ENCODE measurements at places on chromosomes 5 and 9.

GRCh38 chr5:23007762-23008161 is 154.6 kb upstream of the CDH12 start:
- DNase-seq: no peak

DNA sequence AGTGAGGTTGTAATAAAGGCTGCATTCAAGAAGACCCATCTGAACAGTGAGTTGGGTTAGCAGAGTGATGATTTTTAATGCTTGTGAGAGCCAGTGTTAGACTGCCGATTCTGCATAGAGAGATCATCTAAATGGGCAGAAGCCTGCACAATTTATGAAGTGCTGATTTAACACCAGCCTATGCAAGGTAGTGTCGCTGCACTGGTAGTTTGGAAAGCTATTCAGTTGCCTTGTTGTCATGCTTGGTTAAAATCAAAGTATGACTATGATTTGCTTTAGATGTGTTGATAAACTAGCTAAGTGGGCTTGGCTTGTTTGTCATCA is 379 bp upstream of the LRRTM2 start:
- no peak for DNase-seq

GRCh38 chr5:181189962-181190710 is 14.9 kb downstream of the TRIM7 start:
- no peak for DNase-seq

DNA sequence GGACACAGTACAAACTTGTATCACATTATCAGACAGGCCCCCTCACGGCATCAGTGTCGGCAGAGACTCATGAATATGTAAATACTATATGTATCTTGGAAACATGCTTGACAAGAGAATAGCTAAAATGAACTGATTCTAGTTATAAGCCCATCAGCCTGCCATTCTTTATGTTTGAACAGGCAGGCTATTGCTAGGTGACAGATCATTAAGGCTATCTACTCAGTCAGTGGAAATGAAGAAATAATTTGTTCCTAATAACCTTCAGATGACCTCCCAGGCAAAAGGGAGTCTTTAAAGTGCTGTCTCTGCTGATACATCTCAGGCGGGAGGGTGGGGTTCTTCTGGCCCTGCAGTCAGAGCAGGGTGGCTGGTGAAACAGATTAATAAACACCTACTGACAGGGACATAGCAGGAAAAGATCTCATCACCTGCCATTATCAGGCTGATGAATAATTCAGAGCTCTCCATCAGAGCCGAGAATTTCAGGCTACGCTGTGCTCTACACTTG is 394.2 kb downstream of the RASEF start:
- no peak for DNase-seq

- no peak for DNase-seq
These were observed 147.1 kb upstream of the SLC12A2 start for GRCh38 chr5:127936439-127936972.

DNA sequence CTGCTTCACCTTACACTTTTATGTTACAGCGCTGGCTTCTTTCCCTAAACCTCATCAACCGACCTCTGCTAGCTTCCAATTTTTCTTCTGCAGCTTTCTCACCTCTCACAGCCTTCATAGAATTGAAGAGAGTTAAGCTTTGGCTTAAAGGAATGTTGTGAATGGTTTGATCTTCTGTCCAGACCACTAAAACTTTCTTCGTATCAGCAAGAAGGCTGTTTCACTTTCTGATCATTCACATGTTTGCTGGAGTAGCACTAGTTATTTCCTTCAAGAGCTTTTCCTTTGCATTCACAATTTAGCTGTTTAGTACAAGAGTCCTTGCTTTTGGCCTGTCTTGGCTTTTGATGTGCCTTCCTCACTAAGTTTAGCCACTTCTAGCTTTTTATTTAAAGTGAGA is 49.5 kb downstream of the NR3C1 start:
- DNase-seq: no peak

DNA sequence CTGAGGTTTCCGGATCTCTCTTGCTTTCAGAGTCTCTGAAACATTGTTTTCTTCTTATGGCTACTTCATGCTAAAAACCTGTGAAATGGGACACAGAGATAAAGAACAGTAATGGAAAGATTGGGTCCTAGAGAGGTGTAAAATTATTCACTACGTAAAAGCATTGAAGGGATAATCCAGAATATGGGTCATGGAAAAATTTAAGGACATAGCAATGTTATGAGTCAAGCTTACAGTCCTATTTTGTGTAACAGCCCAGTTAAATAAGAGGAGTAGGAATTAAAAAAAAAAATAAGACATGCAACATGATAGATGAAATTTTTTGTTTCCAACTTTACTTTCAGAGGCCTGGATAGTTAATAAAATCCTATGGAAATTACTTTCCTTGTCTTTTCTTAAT is 61.9 kb upstream of the ELL2 start:
- peak; percentile 50 for DNase-seq

DNA sequence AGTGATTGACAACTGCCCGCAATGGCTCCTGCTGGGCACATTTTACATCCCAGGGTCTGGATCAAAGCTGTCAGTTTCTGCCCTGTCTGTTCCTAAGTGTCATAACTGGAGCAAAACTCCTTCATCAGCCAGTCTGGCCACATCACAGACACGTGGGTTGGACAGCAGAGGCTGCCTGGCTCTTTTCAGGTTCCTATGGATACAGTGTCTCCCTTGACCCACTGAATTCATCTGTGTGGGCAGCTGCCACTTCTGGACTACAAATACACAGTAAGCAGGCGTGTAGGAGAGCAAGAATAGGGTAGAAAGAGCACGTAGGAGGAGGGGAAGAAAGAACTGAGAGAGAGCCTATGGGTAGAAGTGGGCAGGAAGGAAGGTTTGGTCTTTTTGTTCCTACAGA is 238.0 kb downstream of the ENC1 start:
- DNase-seq: no peak

GRCh38 chr5:176542135-176542595 is 5.0 kb upstream of the RNF44 start:
- DNase-seq: no peak

DNA sequence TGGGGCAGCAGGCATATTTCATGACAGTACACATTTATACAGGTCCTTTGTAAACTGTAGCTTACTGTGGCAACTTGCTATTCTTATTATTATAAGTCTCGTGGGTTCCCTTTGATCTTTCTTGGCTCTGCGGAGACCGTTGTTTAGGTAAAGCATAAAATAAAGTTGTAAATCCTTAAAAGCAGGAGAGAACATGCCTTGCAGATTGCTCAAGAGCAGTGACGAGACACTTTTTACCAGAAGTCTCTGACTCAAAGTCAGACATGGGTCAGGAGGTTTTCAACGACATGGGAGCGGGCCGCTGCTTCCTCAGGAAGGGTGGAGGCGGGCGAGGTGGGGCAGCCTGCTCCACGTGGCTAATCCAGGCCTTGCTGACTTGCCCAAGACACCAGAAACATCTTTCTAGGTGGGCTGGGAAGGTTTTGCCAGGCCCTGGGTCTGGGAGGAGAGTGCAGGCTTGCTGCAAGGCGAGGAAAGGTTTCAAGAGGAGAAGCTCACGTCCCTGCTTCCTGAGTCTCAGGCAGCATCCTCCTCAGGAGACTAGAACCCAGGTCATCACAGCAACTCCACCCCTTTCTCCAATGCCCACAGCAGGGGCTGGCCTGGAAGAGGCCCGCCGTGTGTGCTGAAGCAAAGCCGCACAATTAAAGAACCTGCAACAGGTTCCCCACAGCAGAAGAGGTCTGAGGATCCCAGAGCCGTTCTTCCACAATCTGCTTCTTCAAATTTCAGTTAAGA is 6.5 kb downstream of the TBC1D2 start:
- peak; percentile 74 for DNase-seq

DNA sequence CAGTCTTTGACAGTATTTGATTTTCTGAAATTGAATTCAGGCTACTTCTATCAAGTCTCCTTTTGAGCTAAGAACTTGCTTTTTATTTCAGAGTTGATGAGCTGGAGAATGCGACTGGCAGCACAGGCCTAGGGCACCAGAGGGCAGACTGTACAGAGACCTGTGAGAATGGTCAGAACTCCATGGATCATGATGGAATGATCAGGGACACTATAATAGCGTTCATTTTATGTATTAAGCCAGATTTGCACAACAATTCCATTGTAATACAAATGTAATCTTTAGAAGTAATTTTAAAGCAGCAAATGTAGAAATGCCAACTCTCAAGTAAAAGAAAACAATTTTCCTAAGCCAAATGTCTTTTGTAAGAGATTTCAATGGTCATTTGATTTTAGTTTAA is 902.4 kb downstream of the NR2F1-AS1 start:
- DNase-seq: no peak

DNA sequence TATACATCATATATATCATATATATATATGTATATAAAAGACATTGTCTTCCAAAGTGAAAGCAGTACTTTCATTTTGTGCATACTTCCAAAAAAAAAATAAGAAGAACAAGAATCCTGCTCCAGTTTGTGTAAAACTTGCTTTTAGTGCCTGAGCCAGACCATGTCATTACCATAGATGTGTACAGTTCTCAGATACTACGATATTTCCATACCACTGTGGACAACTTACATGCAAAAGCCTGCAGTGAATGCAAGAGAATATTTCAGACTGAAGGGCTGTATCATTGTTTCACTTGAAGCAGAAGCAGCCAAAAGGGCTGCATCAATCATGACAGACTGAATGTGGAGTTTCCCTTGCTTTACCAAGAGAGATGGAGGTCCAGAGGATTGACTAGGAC is 72.6 kb upstream of the CYLC2 start:
- no peak for DNase-seq

- DNase-seq: no peak
These were observed 228.3 kb downstream of the PDZD2 start for GRCh38 chr5:31867219-31867618.

GRCh38 chr9:3457175-3457574 is 68.6 kb downstream of the RFX3 start:
- no peak for DNase-seq

DNA sequence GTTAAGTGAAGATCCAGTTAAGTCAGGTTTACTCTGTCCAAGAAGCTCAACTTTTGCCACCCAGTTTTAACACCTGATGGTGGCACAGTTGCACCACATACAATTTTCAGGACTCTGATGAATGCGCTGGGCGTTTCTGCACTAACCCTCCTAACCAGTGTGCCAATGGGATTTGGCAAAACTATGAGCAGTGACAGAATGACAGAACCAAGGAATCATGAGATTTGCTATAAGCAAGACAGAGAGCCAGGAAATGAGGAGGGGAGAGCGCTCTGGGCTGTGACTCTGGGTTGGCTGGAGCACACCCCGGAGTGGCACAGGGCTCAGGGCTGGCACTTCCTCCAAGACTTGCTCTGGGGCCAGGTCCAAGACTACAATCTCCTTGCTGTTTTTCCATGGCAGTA is 84.1 kb downstream of the SH3PXD2B start:
- DNase-seq: no peak

DNA sequence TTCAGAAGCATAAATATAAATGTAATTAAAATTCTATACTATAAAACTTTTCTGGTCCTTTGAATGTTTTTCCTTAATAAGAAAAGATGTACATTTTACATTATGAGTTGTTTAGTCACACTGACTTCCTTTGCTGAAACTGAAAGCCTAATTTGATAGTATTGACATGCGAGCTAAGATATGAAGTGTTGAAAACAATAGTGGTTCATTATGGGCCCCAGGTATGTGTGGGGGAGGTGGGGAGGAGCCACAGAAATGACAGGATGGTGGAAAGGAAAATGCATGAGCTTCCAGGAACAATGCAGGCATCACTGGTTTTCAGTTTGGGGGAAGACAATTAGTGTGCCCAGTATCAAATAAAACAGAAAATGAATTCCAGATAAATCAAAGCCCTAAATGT is 35.4 kb upstream of the RLN1 start:
- no peak for DNase-seq

GRCh38 chr9:129333617-129334104 is 155.6 kb upstream of the IER5L start:
- no peak for DNase-seq

DNA sequence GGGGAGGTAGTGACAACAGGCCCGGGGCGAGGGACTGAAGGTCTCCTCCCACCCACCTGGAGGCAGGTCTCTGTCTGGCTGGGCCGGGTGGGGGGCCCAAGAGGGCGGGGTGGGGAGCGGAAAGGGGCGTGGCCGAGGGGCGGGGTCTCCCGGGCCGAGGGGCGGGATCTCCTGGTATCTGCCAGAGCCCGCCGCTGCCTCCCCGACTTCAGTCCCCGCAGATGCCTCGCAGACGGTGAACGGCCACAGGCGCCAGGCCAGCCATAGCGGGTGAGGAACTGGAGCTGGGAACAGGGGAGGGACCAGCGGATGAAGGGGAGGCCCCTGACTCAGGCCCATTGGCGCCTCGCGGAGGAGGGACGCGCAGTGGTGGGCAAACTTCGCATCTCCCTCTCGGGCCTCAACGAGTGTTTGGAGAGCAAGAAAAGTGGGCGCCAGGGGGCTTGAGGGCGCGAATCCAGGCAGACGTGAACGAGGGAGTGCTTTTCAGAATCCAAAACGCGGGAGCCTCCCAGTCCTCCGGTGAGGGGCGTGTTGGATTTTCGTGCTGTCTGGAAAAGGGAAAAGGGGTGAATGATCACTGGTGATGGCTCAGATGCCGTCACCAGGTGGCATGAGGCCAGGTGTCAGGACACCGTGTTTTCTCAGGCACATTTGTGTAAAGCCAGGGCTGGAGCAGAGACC is at the start of gene ADGRD2:
Gene ADGRD2, plus strand, starts transcription at position 211 of the 684 bp plus-strand sequence. CDS start 1,216 bp downstream, outside the sequence.
- DNase-seq: no peak

DNA sequence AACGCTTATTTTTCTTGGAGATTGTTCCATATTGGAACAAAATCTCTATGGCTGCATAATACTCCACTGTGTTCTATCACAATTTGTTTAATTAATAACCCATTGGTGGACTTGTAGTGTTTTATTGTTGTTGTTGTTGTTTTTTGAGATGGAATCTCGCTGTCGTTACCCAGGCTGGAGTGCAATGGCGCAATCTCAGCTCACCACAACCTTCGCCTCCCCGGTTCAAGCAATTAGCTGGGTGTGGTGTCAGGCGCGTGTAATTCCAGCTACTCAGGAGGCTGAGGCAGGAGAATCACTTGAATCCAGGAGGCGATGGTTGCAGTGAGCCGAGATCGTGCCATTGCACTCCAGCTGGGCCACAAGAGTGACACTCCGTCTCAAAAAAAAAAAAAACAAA is 38.7 kb downstream of the SPRY4 start:
- no peak for DNase-seq

- no peak for DNase-seq
These were observed 165.8 kb downstream of the MELK start for GRCh38 chr9:36738318-36738976.

DNA sequence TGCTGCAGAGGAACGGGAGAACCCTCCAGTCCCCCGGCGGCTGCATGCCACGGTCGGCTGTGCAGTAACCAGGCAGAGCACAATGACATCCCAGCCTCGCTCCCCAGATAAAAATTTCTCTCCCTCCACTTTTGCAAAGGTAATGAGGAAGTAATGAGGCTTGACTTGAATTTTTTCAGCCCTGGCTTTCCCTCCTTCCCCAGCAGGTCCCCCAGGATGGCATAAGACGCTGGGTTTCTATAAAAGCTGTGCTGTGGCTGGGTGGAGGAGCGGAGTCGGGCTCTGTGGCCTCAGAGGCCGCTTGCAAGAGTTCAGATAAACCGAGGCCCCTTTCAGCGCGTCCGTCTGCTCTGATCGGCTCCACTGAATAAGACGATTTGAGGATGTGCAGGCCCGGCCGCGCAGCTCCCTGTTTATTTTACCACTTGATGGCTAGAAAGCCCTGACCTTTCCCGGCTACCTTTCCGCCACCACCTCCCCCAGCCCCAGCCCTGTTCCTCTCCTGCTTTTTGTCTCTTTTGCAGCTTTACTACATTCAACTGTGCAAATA is 351.9 kb upstream of the IRX2 start:
- no peak for DNase-seq

Measured in fibroblast of skin of left quadriceps (primary cell).